Ascending aorta (tissue), 2 donors: ENCODE measurements at places on chromosomes 5 and 9. TPM values are rescaled to one million over a fixed set of nuclear protein-coding genes. Genes with fewer than 3 reads are reported as not detected.

DNA sequence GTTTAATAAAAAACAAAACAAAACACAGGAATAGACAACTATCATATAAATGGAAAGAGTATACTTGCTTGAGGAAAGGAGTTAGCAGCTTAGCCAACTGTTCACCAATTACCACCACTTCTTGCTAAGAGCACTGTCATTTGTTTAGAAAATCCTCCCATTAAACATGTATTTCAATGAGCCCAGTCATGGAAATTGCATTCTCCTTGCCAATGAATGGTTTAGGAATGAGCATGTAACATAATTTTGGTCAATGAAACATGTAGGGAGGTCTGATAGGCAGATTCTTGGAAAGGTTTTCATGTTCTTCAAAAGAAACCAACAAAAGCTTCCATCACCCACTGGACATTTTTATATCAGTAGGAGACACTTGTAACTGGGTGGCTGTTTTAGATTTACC, 502.8 kb upstream of the PAPPA start:
- no peak for DNase-seq

- DNase-seq, result no peak
Observed at GRCh38 chr5:8740595-8740994, 805.3 kb downstream of the SEMA5A start.

DNA sequence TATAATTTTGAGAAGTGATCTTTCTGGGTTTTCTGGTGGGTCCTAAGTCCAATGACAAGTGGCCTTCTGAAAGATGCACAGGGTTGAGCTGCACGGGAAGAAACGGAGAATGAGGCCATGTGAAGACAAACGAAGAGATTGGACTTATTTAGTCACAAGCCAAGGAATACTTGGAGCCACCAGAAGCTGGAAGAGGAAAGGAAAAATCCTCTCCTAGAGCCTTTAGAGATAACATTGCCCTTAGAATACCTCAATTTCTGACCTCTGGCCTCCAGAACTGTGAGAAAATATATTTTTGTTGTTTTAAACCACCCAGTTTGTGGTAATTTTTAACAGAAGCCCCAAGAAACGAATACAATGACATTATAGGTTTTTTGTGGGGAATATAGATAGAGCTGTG, 360.5 kb upstream of the TARS1 start:
- no peak for DNase-seq

Gene PLAC8L1
- total RNA-seq, result not detected

Gene MUSK
- not detected for total RNA-seq

GRCh38 chr5:133496631-133497030, 115.7 kb downstream of the FSTL4 start:
- DNase-seq, result no peak

DNA sequence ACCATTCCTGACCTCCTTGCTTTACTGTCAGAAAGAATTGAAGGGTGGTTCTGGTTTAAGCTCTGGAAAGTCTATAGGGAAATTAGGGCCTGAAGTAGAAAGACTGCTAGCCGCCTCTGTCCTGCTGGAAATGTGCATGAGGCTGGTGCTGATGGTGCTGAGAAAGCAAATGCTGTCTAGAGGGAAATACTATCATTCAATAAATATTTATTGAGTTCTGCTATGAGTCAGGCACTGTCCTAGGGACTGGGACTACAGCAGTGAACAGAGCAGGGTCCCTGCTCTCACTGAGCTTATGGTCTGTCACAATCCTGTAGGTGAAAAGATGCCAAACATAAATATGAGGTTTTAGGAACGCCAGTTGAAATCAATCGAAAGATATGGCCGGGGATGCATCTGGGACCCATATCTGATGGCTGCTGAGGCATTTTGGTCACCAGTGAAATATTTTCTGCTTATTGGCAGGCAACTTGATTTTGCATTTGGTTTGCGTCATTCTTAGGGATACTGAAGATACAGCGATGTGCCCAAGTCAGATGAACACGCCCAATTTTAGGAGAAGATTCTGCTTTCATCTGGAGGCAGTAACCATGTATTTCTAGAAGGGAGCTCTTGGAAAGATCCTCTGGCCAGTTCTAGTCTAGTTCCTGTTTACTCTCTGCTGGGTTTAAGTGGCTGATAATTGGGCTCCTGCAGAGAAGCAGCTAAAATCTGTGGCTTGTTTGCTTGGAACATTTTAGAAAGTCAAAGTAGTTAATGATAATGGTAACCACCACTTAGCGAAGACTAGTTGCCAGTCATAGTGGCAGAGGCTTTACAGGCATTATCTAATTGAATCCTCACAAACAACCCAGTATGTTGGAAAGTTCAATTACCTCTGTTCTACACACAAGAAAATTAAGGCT, 73.3 kb downstream of the INSYN2B start:
- no peak for DNase-seq

GRCh38 chr9:84206801-84207370, 133.7 kb downstream of the SLC28A3 start:
- DNase-seq, result no peak

Gene PCDHB5
- 61.8 TPM for total RNA-seq

DNA sequence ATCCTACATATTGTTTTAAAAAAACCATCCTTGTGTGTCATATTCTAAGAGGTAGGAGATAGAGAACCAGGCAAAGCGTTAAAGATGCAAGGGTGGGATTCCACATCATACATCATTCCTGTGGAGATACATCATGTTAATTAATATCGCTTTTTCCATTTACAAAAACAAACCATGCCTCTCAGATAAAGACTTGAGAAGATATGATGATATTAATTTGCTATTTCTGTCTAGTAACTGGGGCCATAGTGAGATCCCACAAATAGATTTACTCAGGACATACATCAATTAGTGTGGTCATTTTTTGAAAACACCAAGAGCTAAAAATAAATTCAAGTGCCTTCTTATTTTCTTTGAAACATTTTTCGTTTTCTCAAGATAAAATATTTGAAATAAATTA, 165.4 kb upstream of the TARS1 start:
- DNase-seq, result no peak

DNA sequence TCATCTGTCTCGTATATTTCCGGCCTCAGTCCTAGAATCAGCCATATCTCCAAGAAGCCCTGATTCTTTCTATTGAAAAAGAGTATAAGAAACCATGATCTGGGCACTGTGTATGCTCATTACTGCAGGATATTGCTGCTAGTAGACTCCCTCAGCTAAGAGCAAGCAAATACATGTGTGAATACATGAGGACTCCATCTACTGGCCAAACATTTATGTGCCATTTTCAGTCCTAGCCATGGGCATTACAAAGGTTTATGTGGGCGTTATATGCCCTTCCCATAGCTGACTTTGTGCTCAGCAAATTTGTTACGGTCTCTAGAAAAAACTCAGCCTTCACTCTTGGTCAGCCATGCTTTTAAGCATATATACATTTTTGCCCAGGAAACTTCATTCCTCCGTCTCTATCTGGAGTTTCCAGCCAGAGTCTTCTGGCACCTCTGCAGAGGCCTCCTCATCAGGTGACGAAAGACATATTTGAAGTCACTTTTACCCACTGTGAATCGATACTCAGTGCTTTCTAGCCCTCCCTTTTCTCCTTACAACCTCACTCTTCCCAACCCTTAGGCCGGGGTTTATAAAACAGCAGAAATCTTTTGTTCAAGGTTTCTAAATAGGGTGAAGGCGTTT, 1495.6 kb upstream of the CDH6 start:
- DNase-seq, result no peak

DNA sequence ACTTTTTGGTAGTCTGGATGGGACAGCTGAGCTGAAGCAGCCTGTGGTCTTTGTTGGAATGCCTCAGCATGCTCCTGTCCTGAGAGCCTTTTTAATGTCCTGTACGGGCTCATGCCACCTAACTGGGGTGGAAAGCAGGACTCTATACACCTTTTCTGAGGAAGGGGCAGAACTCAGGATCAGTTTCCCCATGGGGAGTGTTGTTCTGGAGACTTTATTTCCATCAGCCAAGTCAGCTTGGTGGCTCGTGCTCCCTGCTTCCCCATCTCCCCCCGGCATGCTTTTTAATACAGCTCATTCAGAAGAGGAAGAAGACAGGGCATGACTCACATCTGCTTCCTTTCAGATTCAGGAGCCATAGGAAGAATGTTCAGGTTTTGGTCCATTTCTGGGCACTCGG, 5.1 kb upstream of the SEPTIN8 start:
- no peak for DNase-seq

DNA sequence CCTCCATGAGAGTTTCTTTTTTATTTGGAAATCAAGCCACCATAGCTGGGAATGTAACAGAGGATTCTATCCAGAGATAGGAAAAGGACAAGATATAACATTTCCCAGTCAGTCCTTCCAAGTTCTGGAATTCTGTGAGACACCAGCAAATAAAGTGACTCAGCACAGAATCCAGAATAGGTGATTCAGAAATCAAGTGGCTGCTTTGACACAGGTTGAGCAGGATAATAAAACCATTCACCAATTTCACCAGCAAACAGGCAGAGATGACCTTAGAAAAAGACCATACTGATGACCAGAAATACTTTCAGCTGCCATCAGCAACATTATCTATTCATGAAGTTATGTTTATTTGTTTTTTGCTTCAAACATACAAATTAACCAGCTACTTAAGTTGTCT, 491.5 kb upstream of the TUSC1 start:
- DNase-seq, result no peak

- DNase-seq, result peak; percentile 91
Observed at GRCh38 chr5:5572010-5572865, 149.8 kb downstream of the ICE1 start.

DNA sequence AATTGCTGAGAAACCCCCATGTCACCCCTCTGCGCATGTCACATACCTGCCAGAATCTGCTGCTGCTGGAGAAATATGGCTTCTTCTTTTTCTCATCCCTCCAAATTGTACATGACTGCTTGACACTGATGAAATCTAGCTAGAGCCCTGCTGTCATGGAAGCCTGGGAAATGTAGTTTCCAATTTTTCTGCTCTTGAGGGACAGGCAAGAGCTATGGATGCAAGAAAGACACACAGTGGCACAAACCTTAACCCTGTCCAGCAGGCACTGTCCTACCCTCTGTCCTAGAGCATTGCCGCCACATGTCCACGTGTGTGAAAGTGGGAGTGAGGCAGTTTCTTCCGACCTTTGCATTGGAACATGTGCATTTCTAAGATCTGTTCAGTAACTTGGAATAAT, 255.5 kb upstream of the SEMA6A start:
- DNase-seq, result no peak

- DNase-seq, result no peak
Observed at GRCh38 chr5:41637869-41638268, 127.5 kb upstream of the PLCXD3 start.

GRCh38 chr5:179271428-179271734, 73.9 kb downstream of the ADAMTS2 start:
- DNase-seq, result no peak

Gene CD274
- 23.8 TPM for total RNA-seq

Gene GPR150
- 9.6 TPM for total RNA-seq

DNA sequence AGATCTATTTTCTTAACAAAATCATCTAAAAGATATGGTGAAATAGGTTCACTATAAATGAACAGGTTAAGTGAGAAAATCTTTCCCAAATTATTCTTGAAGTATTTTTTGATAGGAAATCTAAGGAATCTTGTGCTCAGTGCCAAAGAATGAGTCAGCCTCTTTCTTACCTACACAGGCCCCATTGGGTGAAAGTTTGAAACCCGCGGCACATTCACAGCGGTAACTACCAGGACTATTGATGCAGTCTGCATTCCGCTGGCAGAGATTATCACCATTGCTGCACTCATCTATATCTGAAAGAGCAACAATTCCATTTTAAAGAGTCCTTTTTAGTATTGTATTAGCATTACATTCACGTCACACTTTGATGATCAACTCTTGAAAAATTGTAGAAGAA, 221.8 kb downstream of the SLC12A2 start:
- DNase-seq, result no peak

DNA sequence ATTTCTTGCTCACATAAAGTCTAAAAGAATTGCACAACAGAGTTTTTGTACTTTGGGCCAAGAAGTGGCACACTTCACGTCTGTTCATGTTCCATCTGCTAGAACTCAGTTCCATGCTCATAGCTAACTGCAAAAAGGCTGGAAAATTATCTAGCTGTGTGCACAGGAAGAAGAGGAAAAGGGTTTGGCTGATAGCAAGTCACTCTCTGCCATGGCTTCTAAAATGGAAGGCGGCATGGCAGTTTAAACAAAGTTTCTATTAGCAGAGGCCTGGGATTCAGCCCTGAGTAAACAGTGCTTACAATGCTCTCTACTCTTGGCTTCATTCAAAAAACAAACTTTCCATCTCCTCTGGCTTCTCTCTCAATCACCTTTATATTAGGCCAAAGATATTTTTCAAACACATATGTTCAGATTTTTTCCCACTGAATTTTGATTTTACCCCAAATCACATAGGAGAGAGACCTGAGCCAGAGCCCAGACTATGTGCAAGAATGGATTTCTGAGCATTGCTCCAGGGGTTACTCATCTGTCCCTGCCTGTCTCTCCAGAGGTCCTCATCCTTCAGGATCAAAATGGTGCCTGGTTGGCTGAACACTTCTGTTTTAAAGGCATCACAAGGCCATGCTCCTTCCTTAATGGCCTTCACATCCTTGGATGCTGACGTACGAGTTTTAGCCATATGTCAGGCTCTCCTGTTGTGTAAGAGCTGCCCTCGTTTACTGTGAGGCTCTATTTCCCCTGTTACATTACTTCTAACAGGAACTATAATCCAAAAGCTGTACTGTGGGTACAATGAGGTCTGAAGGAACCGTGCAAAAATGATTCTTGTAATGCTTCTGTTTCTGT, 226.6 kb downstream of the SAXO1 start:
- no peak for DNase-seq

Gene GCNT4
- total RNA-seq, result 0.43 TPM

DNA sequence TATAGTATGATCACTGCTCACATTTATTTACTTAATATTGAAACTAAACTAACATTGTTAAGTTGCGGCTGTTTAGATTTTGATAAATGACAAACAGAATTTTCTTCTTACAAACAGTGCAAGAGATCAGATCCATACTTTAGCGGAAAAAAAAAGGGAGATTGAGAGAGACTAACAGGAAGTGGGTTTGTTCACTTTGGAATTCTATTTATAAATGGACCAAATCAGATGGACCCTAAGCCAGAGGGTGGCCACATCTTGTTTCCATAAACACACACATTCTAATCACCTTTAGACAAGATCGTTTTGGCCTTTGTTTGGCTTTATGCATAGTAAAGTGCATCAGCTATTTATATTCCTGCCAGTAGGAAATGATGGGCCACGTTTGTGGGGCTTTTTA, 381.4 kb upstream of the CD180 start:
- no peak for DNase-seq

DNA sequence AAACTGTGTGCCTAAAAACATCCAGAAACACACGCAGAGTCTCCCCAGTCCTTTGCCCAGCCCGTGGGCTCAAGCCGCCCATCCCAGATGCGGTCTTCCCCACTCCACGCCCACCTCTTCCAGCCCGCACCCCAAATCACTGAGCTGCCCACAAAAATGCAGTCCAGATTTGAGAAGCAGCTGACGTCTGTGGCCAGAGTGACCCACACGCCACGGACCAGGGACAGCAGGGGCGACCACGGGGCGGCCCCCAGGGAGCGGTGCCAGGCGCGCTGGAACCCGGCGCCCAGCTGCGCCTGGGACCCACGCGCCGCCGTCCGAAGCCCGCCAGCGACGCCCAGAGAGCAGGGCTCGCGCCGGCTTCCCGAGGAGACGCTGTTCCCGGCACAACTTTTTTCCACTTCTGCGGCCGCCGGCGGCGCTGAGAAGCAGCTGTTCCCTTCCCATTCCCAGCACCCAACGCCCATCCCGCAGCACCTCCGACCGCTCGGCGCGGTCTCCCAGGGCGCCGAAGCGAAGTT, 674 bp downstream of the LHFPL2 start:
- DNase-seq, result peak; percentile 81

- DNase-seq, result no peak
Observed at GRCh38 chr5:12934722-12935121, 1009.8 kb downstream of the DNAH5 start.

Gene MLANA
- not detected for total RNA-seq

GRCh38 chr5:149242339-149242738, 29.3 kb upstream of the AFAP1L1 start:
- no peak for DNase-seq

Gene G3BP1
- total RNA-seq, result 138 TPM
